ENCODE measurements at places on chromosomes 7 and 10. TPM values are rescaled to one million over a fixed set of nuclear protein-coding genes. Genes with fewer than 3 reads are reported as not detected.

FRAT1 gene
- total RNA-seq, result 1.8 TPM

SLIT1 gene
- 0.14 TPM for total RNA-seq

AGBL3 gene
- 0.22 TPM for total RNA-seq

TAC1 gene
- total RNA-seq, result not detected

SNX10 gene
- total RNA-seq, result 0.72 TPM

NEUROD6 gene
- total RNA-seq, result not detected

DNAH11 gene
- not detected for total RNA-seq

TMUB1 gene
- total RNA-seq, result 33.1 TPM

MPP7 gene
- total RNA-seq, result 0.14 TPM

MEST gene
- total RNA-seq, result 97.6 TPM

HABP2 gene
- total RNA-seq, result not detected

GHRHR gene
- total RNA-seq, result not detected

CYP26C1 gene
- not detected for total RNA-seq

CYP2C9 gene
- not detected for total RNA-seq

NPC1L1 gene
- not detected for total RNA-seq

LEP gene
- total RNA-seq, result not detected

ZNF239 gene
- total RNA-seq, result 6.0 TPM

SEMA3A gene
- total RNA-seq, result 18.4 TPM

NOM1 gene
- total RNA-seq, result 25.9 TPM

GNGT1 gene
- total RNA-seq, result not detected

EPDR1 gene
- 1.8 TPM for total RNA-seq

KIF20B gene
- 2.4 TPM for total RNA-seq

CLRN3 gene
- not detected for total RNA-seq

TNKS2 gene
- total RNA-seq, result 51.1 TPM

UCMA gene
- not detected for total RNA-seq

ASB10 gene
- not detected for total RNA-seq

OR13A1 gene
- total RNA-seq, result under 0.01 TPM

PRRT4 gene
- total RNA-seq, result not detected

AQP1 gene
- total RNA-seq, result 3.9 TPM
